ENCODE measurements at places on chromosomes 5 and 9.

DNA sequence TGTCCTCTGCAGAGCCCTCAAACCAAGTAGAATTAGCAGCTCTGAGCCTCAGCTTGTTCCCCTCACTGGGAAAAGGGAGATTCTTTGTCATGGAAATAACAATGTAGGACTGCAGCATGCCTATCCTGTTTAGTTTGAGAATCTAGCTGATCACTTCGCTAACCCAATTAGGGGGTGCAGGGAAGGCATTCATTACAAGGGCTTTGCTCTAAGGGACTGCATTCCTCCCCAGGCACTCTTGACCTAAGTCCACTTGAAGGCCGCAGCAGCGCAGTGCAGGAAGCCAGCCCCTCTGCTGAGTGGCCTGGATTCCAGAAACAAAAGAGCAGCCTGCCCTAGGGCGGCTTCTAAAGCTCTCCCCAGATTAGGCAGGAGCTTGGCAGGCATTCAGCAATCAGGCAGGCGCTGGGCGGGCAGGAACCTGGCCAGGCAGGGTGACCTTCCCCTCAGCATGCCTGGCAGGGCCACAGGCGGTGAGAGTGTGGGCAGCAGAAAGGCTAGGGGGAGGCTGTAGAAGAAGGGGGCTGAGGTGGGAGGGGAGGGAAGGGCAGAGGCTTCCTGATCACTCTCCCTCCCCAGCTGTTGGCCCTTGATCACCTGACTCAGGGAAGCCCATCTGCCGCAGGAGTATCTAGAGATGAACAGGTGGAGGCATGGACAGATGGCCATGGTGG lies 24.8 kb downstream of the CCNJL start:
- no peak for DNase-seq

DNA sequence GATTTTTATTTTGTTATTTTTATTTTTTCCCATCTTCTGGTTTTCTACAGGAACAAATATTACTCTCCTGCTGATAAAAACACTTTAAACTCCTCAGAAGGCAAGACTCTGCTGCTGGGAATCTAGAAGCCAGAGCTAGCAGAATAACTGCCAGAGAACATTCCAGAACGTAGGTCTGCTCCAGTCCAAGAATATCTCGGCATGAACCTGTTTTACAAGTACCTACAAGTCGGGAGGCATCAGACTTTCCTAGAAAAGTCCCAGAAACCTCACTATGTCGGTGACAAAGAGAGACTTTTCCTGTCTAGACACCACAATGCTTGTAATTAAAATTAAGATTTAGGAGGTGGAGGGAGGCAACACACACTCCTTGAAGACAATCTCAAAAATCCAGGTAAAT lies 41.4 kb downstream of the FABP6 start:
- no peak for DNase-seq

DNA sequence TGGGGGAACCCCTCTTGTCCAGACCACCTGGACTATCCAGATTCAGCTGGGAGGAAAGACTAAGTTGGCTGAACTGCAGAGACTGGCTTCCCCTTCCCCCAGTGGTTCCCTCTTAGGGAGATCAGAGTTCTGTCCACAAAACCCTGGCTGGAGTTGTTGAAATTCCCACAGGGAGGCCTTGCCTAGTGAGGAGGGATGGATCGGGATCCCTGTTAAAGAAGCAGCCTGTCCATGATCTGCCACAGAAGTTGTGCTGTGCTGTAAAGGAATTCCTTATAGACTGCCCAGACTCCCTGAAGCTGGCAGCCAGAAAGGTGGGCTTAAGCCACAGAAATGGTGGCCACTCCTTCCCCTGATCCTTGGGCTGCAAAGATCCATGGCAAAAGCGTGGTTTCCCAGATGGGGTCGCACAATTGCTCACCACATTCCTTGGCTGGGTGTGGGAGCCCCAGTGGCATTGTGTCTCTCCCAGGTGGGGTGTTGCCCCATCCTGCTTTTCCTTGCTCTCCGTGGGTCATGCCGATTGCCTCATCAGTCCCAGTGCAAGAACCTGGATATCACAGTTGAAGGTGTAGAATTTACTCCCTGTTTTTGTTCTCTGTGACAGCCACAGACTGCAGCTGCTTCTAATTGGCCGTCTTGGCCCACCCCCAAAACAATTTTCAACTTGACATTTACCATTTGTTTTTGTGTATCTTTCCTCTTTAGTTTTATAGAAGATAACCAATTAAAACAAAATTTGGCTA lies 342.4 kb downstream of the FGF10 start:
- no peak for DNase-seq

GRCh38 chr5:103375350-103375749 lies 116.8 kb downstream of the MACIR start:
- no peak for DNase-seq

DNA sequence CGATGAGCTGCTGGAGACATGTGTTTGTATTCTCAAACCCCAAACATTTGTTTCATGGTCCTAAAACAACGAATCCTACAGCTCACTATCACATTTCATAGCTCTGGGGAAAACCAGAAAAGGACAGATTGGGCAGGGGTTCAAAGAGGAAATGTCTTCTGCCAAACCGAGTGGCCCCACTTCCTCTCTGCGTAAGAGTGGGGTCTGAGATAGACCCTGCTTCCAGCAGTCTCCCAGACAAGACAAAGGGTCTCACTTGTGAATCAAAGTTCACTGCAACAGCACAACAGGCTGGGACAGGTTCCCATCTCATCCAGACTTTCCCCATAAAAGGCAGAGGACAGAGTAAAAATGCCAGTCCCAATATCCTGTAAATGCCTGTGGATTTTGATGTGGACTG lies 276.2 kb upstream of the SLC24A2 start:
- DNase-seq, result no peak

DNA sequence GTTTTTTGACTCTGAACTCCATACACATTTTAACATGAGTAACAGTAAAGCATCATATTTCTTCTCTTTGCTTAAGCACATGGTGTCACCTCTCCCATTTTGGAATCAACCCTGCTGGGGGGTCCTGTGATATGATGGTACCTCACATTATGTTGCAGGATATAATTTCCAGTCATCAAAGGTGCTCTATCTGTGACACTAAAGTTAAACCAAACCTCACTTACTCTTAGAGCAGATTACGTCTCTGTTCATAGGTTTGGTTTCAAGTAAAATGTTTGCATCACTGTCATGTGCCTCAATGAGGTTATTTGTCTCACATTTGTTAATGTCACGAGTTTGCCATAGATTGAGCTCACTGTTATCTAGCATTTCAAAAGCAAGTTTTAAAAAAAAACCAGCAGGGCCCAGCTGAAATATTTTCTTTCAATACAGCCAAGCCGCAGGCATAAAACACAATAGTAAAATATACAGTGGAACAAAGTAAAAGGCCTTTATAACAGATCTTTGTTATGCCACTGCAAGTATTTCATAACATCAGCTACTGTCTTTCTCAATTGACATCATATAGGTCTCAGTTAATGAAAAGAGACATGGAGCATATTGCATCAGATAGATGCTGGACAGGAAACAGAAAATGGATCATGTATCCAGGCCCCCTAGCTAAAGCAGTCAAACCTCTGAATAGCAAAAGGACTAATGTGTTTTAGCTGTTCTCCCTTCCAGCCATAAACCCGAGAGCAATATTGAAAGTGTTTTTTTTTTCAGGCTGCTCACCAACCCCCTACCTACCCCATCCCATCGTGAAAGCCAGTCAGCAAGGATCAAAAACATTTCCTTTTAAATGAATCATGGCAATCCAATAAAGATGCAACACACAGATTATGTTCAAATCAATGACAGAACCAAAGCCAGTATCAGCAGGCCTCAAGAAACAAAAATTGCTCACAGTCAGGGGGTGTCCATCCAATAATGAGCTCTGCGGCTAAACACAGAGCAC lies 182.1 kb upstream of the ITGA1 start:
- no peak for DNase-seq

DNA sequence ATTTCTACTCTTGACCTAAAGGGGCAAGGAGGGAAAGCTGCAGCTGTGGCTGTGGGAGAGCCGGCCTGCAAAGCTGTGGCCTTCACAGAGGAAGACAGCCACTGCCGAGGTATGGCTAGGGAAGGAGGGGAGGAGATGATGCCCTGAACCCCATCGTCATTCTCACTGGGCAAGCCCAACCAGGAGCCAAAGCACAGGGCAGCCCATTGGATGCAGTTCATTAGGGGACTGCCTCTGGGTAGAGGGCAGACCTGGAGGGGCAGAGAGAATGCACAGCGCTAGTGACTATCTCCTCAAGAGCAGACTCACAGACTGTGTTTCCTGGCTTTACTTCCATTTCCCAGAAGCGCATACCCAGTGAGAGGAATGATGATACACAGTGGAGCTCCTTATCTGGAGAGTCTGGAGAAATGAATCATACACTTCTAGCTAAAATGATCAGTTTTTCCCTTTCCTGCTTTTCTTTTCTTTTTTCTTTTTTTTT lies 47.2 kb upstream of the TTC23L start:
- no peak for DNase-seq

GRCh38 chr9:81892440-81892839 lies 35.8 kb upstream of the SPATA31D4 start:
- no peak for DNase-seq

GRCh38 chr9:27457445-27457844 lies 66.6 kb upstream of the IFNK start:
- no peak for DNase-seq

- no peak for DNase-seq
Measured at GRCh38 chr5:42876375-42876844, 64.7 kb upstream of the SELENOP start.

Data from stimulated activated CD8-positive, alpha-beta memory T cell treated with anti-CD3 and anti-CD28 coated beads, Interleukin-15, amount 100 ng/mL, for 48 hours (primary cell).